CD4-positive, alpha-beta T cell treated with Interleukin-12 subunit alpha and Interleukin-12 subunit beta, for 1 hour (primary cell): ENCODE measurements at places on chromosomes 6 and 20.
A peak's percentile ranks its signal among the peaks of the same experiment; 100 is the strongest.

DNA sequence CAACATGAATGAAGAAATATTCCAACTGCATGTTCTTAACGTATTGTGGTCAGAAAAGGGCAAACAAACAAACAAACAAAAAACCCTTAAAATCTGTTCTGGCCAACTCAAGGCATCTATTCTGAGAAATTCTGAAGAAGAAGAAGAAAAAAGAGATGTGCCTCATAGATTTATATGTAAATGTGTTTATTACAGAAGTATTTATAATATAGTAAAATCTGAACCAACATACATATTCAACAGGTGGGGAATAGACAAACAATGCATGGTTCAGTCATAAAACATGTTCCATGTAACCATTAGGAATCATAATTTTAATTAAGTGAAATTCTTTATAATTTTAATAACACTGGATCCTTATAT, 616 bp downstream of the BTN3A2 start:
- no peak for DNase-seq

GRCh38 chr20:47922269-47922668, 137.0 kb upstream of the SULF2 start:
- no peak for DNase-seq

DNA sequence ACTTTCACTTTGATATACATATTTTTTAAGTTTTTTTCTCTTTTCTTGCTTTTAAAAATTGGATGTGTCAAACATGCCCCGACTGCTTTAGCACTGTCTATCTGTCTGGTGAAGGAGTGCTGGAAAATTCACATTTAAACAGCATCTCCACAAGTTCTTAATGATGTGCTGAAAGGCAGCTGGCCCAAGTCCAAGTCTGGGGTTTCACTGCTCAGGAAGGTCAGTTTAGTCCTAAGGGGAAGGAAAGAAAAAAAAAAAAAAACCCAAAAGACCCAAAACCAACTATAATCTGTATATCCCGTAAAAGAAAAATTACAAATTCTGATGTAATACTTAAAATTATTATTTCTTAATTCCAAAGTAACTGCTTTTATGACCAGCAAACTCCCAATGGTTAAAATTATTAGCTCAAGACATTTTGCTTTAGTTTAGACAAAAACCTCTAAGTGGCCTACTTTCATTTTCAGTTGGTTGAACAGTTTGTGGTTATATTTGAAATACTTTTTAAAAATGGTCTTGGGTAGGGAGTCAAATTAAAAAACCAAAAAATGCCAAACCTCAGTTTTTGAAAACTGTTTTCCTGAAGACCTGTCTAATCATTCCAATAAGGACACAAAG, 79.5 kb upstream of the PREP start:
- peak; percentile 14 for DNase-seq

DNA sequence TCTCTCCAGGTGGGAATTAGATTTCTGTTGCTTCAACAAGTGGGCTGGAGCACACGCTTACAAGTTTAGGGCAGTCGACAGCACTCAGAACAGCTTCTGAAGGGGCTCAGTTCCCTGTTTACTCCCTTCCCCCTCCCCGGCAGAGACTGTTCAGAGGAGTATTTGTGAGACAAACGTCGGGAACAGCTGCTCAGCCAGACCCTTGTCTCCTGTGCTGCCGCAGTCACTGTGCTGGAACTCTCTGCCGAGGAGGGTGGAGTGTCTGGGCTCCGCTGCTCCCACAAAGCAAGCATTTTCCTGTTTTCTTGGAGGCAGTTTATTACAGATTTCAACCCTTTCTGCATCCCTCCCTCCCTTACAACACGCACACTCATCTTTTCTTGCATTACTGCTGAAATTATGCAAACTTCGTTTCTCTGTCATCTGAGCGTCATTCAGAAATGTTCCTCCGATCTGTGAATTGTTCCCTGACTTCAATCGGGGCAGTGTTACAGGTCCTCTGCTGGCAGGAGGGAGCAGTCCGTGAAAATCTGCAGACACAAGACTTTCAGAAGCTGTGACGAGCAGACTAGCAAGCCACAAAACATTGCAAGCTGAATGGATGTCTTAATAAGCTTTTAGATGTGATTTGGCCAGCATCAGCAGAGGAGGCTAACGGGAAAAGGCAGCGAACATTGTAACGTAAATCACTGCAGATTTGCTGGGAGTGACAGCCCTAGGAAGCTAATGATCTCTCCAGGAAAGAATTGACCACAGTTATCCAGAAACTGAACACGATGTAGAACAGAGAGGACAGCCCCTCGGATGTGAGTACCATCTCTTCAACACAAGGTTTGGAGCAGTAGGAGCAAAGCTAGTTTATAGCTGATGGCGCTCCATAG, 76.2 kb downstream of the LYRM2 start:
- no peak for DNase-seq

DNA sequence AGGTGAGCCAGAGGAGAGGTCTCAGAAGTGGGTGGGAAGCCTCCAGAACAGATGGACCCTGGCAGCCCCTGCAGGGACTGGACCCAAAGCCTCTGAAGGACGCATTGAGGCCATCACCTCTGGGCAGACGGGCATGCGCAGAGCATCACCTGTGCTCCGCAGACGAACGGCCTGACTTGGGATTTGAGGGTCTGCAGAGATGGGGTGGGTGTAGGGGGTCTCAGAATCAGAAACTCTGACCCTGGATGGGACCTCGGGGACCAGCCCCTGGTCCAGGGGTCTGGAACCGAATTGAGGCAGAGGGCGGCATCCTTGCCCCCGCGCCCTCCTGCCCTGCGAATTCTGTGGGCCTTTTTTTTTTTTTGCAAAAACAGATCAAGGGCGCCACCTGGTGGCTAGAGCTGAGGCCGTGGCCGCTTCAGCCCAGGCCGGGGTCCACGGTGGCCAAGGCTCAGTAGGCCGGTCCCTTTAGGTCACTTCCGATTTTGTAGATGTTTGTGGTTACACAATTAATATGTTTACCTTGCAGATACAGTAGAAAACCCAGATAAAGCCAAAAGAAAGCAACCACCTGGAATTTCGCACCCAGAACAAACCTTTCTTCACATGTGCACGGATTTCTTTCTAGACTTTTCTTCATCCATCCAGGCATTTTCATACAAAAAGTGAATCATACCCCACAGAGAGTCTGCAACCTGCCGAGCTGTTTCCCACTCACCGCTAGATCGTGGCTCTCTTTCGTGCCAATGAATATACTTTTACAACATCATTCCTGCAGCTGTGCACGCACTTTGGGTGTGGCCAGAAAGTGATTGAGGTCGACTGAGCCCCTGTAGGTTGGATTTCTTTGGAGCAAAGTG, 25.9 kb downstream of the ZBP1 start:
- peak; percentile 51 for DNase-seq

DNA sequence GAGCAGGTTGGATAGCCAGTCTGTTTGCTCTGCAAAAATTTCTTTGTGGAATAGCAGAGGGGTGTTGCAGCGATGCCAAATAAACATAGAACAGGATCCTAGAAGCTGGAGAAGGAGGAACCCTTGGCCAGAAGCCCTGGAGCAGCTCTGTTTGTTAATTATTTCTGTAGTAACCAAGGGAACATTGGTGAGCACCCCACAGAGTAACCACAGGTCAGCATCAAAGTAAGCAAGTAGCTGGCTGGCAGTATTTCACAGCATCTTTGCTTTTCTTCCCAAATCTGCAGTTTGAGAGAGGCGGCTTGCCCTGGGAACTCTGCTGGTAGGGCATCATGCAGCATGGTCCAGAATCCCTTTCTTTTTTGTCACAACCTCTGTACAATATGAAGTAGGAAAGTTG, 12.7 kb upstream of the APMAP start:
- DNase-seq = no peak

- DNase-seq = peak; percentile 32
Observed at GRCh38 chr20:23668477-23668951, 20.3 kb downstream of the CST4 start.

DNA sequence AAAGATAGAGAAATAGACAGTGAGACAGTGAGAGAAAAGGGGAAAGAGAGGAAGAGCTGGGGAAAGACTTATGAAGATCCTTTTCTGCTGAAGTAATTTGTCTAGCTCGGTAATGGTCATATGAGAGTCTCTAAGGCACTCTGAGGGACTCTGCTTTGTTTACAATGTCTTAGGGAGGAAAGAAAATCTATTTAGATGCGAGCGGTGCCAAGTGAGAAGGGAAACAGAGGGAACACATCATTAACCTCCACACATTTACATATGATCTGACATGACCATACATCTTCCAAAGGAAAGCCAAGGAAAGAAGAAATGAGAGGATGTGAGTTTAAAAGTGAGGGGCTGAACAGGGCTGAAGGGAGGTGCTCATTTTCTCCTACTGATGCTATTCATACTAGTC, 862.3 kb upstream of the CITED2 start:
- DNase-seq = no peak

- no peak for DNase-seq
Observed at GRCh38 chr6:3318821-3319540, 60.2 kb downstream of the PSMG4 start.

DNA sequence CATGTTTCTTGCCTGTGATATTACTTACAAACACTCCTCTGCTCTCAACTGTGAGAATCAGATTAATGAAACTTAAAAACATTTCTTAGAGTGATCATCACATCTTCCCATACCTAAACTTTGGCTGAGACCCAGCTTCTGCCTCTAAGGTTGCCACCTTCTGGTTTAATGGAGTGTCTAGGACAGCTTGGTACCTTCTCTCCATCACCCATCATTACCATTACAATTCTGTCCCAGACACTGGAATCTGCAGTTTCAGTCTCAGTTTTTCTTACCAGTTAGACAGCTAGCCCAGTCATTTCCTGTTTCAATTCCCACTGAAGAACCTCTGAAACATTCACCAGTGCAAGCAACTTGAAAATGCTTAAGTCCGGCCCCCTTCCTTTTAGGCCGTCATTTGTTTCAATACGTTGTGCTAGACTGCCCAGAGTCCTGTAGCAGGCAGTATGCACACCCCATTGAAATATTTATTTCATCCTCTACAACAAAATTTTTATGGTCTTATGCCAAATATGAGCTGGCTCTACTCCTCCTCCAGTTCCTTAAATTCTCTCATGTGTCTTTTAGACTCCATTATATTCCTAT, 107.0 kb upstream of the FOXO3 start:
- DNase-seq = no peak

- DNase-seq = no peak
Observed at GRCh38 chr6:31811645-31812044, 3.4 kb downstream of the HSPA1L start.

DNA sequence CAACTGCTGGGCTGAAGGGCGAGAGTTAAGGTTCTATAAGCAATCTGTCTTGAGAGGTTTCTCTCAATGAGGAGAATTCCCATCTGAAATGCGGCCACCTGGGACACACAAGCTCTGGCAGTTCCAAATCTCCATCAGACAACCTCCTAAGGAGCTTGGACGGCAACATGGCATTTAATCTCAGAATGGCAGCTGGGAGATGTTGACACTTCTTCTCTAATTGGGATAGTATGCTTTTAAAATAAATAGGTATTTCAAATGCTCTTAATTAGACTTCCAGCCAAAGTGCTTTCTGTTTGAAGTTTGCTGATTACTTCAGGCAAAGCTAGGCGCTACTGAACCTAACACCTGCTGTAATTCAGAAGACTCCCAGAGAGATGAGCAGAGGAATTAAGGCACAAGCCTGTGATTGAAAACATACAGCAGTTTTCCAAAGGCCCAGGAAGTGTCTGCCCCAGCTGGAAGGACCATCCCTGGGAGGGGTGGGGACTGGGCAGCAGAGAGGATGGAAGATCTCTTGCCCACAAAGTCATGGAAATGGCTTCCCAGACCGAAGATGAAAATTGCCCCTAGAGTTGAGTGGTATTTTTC, 59.1 kb upstream of the KCNK16 start:
- no peak for DNase-seq

GRCh38 chr20:2806351-2806701, 5.9 kb upstream of the CPXM1 start:
- no peak for DNase-seq

- DNase-seq = no peak
Observed at GRCh38 chr20:20843982-20844381, 131.5 kb upstream of the RALGAPA2 start.

GRCh38 chr6:111764238-111765175, 108.7 kb downstream of the FYN start:
- DNase-seq = peak; percentile 79

DNA sequence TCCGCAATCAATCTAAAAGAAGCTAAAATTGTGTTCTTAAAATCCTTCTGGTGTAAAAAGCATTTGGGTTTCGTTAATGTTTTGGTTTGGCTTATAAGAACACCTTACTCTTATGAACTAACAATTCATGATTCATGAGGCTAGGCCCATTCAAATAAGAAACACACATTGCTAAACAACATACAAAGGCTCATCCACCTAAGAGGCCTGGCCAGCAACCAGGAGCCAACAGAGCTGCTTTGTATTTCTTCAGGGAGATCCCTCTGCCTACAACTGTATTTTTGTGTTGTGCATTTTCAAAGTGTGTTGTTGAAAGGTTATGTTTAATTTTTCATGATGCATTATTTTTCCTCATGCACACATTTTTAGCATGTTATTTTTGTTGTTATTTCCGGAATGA, 98.6 kb downstream of the PTPRK start:
- no peak for DNase-seq

- DNase-seq = no peak
Observed at GRCh38 chr20:48015141-48015910, 230.0 kb upstream of the SULF2 start.
